ENCODE measurements at places on chromosomes 13 and 19. TPM values are rescaled to one million over a fixed set of nuclear protein-coding genes. Genes with fewer than 3 reads are reported as not detected.

BST2 gene
- not detected for total RNA-seq

PTGER1 gene
- total RNA-seq = 0.43 TPM

SLAIN1 gene
- total RNA-seq = not detected

PRTN3 gene
- not detected for total RNA-seq

DNA sequence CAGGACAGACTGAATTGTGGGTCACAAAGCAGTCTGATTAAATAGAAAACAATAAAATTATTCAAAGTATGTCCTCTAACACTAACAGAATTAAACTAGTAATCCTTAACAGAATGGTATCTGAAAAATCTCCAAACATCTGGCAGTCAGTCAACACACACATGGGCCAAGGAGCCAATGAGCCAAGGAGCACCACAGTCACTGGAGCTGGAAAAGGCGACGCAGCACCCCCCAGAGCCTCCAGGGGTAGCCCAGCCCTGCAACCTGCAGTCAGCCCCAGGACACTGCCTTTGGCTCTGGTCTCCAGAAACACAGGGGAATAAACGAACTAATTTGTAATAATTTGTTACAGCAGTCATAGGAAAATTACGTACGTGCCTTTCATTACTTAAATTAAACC is 12.3 kb downstream of the TUBGCP3 start:
- H3K27ac ChIP-seq = peak overlapping the region; percentile 73
- peak; percentile 45 for DNase-seq
- peaks cover 48% of the 10 kb centered on the region for H3K4me1 ChIP-seq
- no peaks in the 10 kb centered on the region for H3K27me3 ChIP-seq
- peak overlapping the region; percentile 67 for H3K4me3 ChIP-seq

DNA sequence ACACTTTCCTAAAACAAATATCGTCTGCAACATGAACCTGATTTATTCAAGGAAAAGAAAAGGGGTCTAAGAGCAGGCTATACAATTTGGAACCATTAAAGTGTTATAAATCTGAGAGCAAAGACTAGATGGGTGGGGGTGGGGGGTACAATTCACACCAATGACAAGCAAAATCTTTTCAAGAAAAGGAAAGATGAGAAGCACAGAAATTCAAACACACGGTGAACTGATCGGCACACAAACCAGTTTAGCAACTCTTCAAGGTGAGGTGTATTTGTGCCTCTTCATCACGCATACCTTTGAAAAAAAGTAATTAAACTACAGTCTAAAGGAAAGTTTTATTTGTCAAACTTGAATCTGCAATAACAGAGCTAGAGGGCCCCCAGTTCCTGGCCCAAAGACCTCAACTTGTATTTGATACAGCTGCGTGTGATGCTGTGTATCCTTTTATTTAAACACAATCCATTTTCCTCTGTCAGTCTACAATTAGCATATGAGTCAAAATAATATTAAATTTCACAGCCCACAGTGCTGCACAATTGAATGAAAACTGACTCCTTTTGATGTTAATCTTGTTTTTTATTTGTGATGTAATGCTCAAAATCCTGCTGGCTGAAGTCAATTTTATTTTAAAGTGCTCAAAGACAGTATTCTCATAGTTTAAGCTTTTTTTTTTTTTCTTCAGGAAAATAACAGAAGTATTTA is 14.2 kb downstream of the EFNB2 start:
- 0 out of 2 replicates have a peak, but pooled peaks cover under 1% of the 10 kb centered on the region for H3K27me3 ChIP-seq
- peaks cover 7% of the 10 kb centered on the region for H3K36me3 ChIP-seq
- peaks cover 31% of the 10 kb centered on the region for H3K4me1 ChIP-seq
- no peak overlapping the region for H3K27ac ChIP-seq
- H3K4me3 ChIP-seq = no peak overlapping the region
- DNase-seq = no peak

DNA sequence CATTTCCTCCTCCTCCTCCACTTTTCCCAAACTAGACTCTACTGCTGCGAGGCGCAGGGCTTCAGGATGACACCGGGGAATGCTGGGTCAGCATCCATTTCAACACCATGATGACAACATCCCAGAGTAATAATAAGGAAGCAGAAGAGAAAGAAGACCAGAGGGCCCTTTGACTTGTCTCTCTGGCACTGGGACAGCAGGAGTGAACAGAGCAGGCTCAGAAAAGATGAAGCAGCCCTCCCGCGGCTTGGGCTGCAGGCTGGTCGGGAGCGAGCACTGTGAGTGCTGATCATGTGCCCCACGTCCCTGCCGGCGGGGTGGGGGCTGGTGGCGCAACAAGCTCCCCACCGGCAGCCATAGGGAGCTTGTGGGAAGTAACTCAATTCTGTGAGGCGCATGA is 30.5 kb downstream of the RANBP3 start:
- H3K27me3 ChIP-seq = peaks cover 1% of the 10 kb centered on the region
- H3K4me3 ChIP-seq = no peak overlapping the region

DNA sequence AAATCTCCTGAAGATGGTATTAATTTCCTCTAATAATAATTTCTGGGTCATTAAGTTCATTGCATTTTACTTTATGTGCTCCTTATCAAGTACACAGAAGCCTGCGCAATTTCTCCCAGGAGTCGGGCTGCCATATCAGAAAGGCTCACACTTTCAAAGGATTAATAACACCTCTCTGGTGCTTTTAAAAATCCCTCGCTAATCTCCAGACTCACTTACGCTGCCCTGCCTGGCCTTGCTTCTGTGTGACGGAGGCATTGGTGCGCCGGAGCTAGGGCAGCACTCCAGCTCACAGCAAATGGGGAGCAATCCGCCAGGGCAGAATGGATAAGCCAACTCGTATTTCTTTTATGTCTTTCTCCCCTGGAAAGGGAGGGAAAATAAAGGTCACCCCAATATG is 300.8 kb downstream of the EFNB2 start:
- H3K27me3 ChIP-seq = peaks cover 2% of the 10 kb centered on the region
- H3K27ac ChIP-seq = no peak overlapping the region
- H3K36me3 ChIP-seq = no peaks in the 10 kb centered on the region
- H3K4me1 ChIP-seq = no peaks in the 10 kb centered on the region
- H3K4me3 ChIP-seq = no peak overlapping the region
- no peak for DNase-seq

GRCh38 chr19:56193981-56194640 is 3.5 kb downstream of the ZSCAN5B start:
- H3K4me3 ChIP-seq = no peak overlapping the region
- no peaks in the 10 kb centered on the region for H3K4me1 ChIP-seq
- no peak overlapping the region for H3K27ac ChIP-seq
- peaks cover 2% of the 10 kb centered on the region for H3K27me3 ChIP-seq

- H3K4me3 ChIP-seq = no peak overlapping the region
- no peak overlapping the region for H3K27ac ChIP-seq
- H3K27me3 ChIP-seq = peaks cover 9% of the 10 kb centered on the region
- H3K4me1 ChIP-seq = no peaks in the 10 kb centered on the region
- DNase-seq = no peak
Observed at GRCh38 chr19:8257052-8257443, 47.9 kb downstream of the CERS4 start.

DNA sequence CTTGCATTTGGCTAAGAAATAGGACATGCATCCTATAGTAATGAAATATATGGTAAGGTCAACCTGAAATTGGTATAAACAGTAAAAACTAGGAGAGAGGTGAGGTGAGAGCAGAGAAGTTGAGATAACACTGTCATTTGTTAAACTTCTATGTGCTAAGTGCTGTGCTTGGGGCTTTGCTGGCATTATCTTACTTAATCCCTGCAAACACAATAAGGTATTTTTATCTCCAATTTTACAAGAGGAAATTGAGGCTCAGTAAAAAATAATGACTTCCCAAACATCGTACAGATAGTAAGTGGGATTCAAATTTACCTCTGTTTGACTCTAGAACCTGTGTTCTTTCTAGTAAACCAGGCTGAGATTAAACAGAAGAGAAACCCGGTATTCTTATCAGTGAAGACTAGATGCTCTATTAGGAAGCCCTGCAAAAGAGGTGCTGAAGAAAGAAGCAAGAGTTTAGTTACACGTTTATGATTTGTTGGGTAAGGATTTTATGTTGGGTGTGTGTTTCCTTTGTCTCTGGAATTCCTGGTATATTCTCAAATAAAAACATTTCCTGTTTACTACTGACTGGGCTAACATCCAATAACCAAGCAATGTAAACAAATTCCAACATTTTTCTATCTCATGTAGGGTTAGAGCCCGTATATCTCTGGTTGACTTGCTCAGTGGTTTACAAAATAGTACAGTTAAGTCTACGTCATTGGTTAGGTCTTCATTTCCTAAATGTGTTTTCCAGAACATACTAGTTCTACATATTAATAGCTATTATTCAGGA is 137.3 kb upstream of the FNDC3A start:
- peaks cover 8% of the 10 kb centered on the region for H3K27me3 ChIP-seq
- peaks cover 11% of the 10 kb centered on the region for H3K4me1 ChIP-seq
- no peak overlapping the region for H3K4me3 ChIP-seq
- no peak overlapping the region for H3K27ac ChIP-seq
- DNase-seq = peak; percentile 24

- H3K27me3 ChIP-seq = no peaks in the 10 kb centered on the region
- H3K27ac ChIP-seq = no peak overlapping the region
- H3K4me3 ChIP-seq = no peak overlapping the region
- DNase-seq = no peak
- H3K4me1 ChIP-seq = no peaks in the 10 kb centered on the region
- H3K36me3 ChIP-seq = peaks cover 58% of the 10 kb centered on the region
Observed at GRCh38 chr19:36986601-36987000, 70.5 kb downstream of the ZNF568 start.

GRCh38 chr13:76913898-76914297 is 27.7 kb upstream of the KCTD12 start:
- peaks cover 14% of the 10 kb centered on the region for H3K4me1 ChIP-seq
- DNase-seq = no peak
- no peaks in the 10 kb centered on the region for H3K36me3 ChIP-seq

DNA sequence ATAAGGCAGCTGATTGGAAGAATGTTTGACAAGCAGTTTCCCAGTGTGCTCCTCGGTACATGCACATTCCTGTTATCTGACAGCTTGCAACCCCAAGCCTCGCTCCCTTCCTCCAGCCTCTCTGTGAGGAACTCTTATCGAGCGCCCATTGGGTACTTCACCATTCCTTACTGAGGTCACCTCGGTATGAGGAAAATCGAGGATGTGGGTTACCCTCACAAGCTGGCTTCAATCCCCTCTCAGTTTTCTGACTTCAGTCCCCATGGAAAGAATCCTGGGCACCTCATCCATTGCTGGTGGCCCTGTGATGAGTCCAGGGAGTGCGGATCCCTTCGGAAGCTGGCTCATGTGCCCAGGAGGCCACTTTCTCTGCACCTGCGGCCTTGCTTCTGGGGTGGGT is 17.3 kb downstream of the TEX29 start:
- H3K4me1 ChIP-seq = peaks cover 20% of the 10 kb centered on the region
- no peak overlapping the region for H3K4me3 ChIP-seq
- no peak for DNase-seq

DNA sequence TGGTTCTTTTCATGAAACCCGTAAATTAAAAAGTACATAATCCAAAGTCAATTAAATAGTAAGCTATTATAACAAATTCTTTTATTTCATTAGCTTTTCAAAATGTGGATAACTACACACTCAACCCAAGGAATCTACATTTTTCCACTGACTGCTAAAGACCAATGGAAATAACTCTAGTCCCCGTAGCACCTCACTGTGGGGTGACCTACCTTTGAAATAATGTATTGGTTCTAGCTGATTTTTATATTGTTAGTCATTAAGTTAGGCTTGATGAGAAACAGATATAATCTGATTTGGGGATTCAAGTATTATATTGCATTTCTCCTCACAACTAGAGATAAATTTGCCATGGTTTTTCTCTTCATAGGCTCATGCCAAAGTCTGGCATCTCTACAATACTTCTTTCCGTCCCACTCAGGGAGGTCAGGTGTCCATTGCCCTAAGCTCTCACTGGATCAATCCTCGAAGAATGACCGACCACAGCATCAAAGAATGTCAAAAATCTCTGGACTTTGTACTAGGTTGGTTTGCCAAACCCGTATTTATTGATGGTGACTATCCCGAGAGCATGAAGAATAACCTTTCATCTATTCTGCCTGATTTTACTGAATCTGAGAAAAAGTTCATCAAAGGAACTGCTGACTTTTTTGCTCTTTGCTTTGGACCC is 37.3 kb downstream of the KL start:
- no peak for DNase-seq
- H3K4me3 ChIP-seq = no peak overlapping the region
- peaks cover 15% of the 10 kb centered on the region for H3K4me1 ChIP-seq
- H3K27me3 ChIP-seq = peaks cover 12% of the 10 kb centered on the region

Measured in HFFc6 (cell line).